ENCODE measurements at places on chromosomes 5 and 9. TPM values are rescaled to one million over a fixed set of nuclear protein-coding genes. Genes with fewer than 3 reads are reported as not detected.

The PCDHGA10 gene
- total RNA-seq, result 1.3 TPM

The PDLIM4 gene
- total RNA-seq, result 74.6 TPM

The RANBP3L gene
- total RNA-seq, result not detected

The TAF11L10 gene
- total RNA-seq, result not detected

The MOB3B gene
- total RNA-seq, result 14.0 TPM

The GFRA3 gene
- total RNA-seq, result not detected

The GTF3C5 gene
- 64.6 TPM for total RNA-seq

The SCGB3A2 gene
- total RNA-seq, result not detected

The SLC36A3 gene
- not detected for total RNA-seq

The LHFPL2 gene
- total RNA-seq, result 14.4 TPM

The SELENOP gene
- 16.9 TPM for total RNA-seq

The LCN9 gene
- not detected for total RNA-seq

The EFCAB9 gene
- not detected for total RNA-seq

The SH3TC2 gene
- total RNA-seq, result 12.1 TPM

The PKD2L2 gene
- total RNA-seq, result not detected

The PRLR gene
- total RNA-seq, result not detected

The TAS2R1 gene
- total RNA-seq, result not detected

The FGFR4 gene
- total RNA-seq, result 8.5 TPM

The CCL27 gene
- not detected for total RNA-seq

The SLC45A2 gene
- not detected for total RNA-seq

The POLR1E gene
- total RNA-seq, result 39.1 TPM

The CARD6 gene
- total RNA-seq, result 2.7 TPM

The FBN2 gene
- 51.2 TPM for total RNA-seq

The ASTN2 gene
- total RNA-seq, result 0.15 TPM

The NOXA1 gene
- total RNA-seq, result not detected

The QRFP gene
- total RNA-seq, result not detected

The DEPDC1B gene
- 31.8 TPM for total RNA-seq

The EIF4E1B gene
- total RNA-seq, result not detected

The TPD52L3 gene
- total RNA-seq, result not detected

The SV2C gene
- 0.08 TPM for total RNA-seq

The WDR31 gene
- total RNA-seq, result 0.27 TPM

The SLC6A19 gene
- total RNA-seq, result not detected

The PCDHB2 gene
- total RNA-seq, result 0.62 TPM

The IFNA2 gene
- not detected for total RNA-seq

The DMRT3 gene
- total RNA-seq, result not detected

The LOX gene
- total RNA-seq, result 1.4 TPM

The ZNF354C gene
- 3.0 TPM for total RNA-seq

The SPATA6L gene
- 1.6 TPM for total RNA-seq

The IL11RA gene
- total RNA-seq, result 1.2 TPM

The PIP5K1B gene
- not detected for total RNA-seq

The CCL28 gene
- total RNA-seq, result 1.7 TPM

The OBP2B gene
- not detected for total RNA-seq

The ADAMTS12 gene
- total RNA-seq, result 0.16 TPM

The SPINK7 gene
- 0.47 TPM for total RNA-seq

The PCDHB8 gene
- not detected for total RNA-seq

The SERF1A gene
- 12.3 TPM for total RNA-seq

The TLX3 gene
- not detected for total RNA-seq

The SHISAL2B gene
- total RNA-seq, result not detected

The PCDHA11 gene
- not detected for total RNA-seq

The SYK gene
- total RNA-seq, result 3.4 TPM

The ABO gene
- total RNA-seq, result not detected

The MAMDC4 gene
- total RNA-seq, result 2.6 TPM

The FAM53C gene
- total RNA-seq, result 23.5 TPM

The DOK3 gene
- 0.55 TPM for total RNA-seq

The FOXE1 gene
- 16.9 TPM for total RNA-seq

The CTNND2 gene
- total RNA-seq, result not detected

The TRIO gene
- 40.2 TPM for total RNA-seq

The FBLL1 gene
- total RNA-seq, result 1.7 TPM
